ENCODE measurements at places on chromosomes 11 and 22.

DNA sequence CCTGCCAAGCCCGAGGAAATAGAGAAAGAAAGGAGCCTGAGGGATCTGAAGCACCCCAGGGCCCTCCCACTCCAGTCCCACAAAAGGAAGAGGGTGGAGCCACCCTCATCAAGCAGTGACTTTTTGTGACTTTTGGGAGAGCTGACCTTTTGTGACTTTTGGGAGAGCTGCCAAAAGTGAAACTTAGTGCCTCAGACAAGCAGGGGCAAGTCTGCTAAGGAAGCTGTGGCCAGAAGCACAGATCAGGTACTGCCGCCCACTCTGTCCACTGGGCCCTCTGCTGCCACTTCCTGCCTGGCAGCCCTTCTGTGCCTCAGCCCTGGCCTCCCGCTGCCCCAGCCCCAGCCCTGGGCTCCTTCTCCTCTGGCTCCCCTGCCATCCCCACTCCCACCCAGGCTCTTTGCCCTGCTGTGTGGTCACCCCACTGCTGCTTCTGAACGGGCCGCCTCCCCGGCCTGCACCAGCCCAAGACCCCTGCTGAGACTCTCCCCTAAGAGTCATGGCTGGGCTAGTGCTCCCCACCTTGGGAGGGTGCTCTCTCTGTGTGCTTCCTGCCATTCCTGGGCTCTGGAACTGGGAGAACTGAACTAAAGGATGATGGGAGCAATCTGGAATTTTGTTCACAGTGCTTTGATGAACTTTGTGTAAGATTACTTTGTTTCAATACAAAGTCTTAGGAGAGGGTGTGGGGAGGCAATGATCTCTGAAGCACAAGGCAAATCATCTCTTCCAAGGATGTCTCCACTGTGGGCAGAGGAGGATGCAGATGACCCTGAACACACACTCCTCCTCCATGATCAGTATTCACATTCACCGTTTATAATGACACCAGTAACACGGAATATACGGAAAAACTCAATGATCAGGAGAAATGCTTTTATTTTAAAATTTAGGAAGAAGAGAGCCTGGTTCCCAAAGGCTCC, at the start of gene APOBEC3H:
Gene APOBEC3H, plus strand, starts transcription at position 147 of the 923 bp plus-strand sequence. CDS start 3,035 bp downstream, outside the sequence.
- DNase-seq: no peak

DNA sequence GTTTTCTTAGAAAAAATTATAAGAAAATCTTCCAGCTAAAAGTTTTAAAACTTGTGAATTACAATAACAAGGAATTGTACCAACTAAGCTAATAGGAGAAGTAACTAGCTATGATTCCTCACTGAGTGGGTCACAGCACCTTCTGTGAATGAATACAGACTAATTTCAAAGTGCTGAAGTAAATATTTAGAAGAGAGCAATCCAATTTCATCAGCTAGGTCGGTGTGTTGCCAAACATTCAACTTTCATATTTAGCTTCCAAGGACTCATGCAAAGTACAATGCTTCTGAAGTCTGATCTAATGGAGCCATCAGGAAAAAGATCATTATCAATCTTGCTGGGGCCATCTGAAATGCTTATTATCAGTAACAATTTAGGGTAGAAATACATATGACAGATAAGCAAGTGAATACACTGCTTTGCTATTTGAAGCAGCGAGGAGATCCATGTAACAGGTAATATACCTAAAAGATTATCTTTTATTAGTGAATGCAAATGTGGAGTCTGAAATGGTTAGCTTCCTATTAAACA, 750.6 kb upstream of the CCDC90B start:
- no peak for DNase-seq

GRCh38 chr11:11916981-11917399, 75.2 kb downstream of the USP47 start:
- no peak for DNase-seq

DNA sequence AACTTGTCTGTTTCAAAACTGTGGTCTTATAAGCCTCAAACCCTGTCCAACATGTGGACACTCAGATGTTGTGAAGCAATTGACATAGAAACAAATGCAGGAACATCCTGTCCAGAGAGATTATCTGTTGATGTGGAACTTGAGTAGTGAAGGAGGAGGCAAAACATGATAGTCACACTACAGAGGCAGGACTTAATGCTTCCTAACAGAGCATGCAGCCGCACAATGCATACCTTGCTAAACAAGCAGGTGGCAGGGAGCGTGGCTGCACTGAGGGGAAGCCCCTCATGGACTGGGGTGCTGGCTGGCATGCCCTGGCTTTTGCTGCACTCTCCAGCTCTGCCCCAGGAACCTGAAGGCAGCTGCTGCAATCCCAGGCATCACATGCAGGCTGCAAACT, 5.3 kb downstream of the C22orf39 start:
- DNase-seq: no peak

- DNase-seq: no peak
Observed at GRCh38 chr11:48007677-48008076, 27.3 kb downstream of the PTPRJ start.

DNA sequence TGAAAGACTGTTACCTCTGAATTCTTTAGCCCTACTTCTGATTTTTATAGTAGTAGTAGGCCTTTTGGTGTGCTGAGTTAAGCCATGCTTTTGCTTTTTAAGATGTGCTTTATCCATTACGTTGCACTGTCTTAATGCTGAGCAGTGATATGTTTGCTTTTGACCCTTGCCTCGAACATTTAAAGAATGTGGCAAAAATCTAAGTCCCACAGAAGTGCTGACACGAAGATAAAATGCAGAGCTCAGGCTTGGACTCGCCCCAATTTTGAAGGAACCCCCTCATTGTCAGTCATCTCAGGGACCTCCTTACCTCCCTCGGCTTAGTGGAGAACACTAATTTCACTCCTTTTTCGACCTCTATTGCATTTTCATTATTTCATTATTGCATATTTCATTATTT, 272.9 kb downstream of the DDX10 start:
- no peak for DNase-seq

All from H54 (cell line).